ENCODE measurements at places on chromosomes 13 and 19. TPM values are rescaled to one million over a fixed set of nuclear protein-coding genes. Genes with fewer than 3 reads are reported as not detected.

- no peaks in the 10 kb centered on the region for H3K4me1 ChIP-seq
- no peaks in the 10 kb centered on the region for H3K36me3 ChIP-seq
- H3K27me3 ChIP-seq, result no peaks in the 10 kb centered on the region
- H3K27ac ChIP-seq, result no peak overlapping the region
- no peak overlapping the region for H3K4me3 ChIP-seq
- DNase-seq, result no peak
Observed at GRCh38 chr19:5767949-5768348, 16.6 kb downstream of the PRR22 start.

DNA sequence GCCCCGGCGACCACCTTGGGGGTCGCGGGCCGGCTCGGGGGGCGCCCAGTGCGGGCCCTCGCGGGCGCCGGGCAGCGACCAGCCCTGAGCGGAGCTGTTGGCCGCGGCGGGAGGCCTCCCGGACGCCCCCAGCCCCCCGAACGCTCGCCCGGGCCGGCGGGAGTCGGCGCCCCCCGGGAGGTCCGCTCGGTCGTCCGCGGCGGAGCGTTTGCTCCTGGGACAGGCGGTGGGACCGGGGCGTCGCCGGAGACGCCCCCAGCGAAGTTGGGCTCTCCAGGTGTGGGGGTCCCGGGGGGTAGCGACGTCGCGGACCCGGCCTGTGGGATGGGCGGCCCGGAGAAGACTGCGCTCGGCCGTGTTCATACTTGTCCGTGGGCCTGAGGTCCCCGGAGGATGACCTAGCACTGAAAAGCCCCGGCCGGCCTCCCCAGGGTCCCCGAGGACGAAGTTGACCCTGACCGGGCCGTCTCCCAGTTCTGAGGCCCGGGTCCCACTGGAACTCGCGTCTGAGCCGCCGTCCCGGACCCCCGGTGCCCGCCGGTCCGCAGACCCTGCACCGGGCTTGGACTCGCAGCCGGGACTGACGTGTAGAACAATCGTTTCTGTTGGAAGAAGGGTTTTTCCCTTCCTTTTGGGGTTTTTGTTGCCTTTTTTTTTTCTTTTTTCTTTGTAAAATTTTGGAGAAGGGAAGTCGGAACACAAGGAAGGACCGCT, 729 bp downstream of the STK11 start:
- H3K4me3 ChIP-seq, result peak overlapping the region; percentile 72
- no peaks in the 10 kb centered on the region for H3K27me3 ChIP-seq
- DNase-seq, result no peak
- peaks cover 48% of the 10 kb centered on the region for H3K4me1 ChIP-seq

DNA sequence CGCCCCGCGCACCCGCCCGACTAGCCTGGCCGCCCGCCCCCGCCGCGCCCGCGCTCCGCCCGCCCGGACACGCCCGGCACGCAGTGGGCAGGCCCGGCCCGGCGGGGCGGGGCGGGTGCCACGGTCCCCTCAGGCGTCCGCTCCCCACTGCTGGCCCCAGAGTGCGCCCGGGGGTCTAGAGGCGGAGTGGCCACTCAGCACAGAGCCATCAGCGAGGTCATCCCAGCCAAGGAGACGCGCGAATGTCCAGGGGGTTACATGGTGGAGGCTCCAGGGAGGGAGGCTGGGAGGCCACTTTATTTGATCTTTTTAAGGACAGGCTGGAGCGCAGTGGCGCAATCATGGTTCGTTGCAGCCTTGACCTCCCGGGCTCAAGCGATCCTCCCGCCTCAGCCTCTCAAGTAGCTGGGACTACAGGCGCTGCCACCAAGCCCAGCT, 236 bp upstream of the TINCR start:
- no peaks in the 10 kb centered on the region for H3K36me3 ChIP-seq
- H3K27me3 ChIP-seq, result peaks cover 27% of the 10 kb centered on the region
- H3K4me3 ChIP-seq, result no peak overlapping the region
- H3K27ac ChIP-seq, result no peak overlapping the region
- no peaks in the 10 kb centered on the region for H3K4me1 ChIP-seq
- DNase-seq, result no peak

- DNase-seq, result no peak
- no peaks in the 10 kb centered on the region for H3K4me1 ChIP-seq
- H3K4me3 ChIP-seq, result no peak overlapping the region
- H3K27ac ChIP-seq, result no peak overlapping the region
- peaks cover 20% of the 10 kb centered on the region for H3K36me3 ChIP-seq
- H3K27me3 ChIP-seq, result no peaks in the 10 kb centered on the region
Observed at GRCh38 chr19:5206751-5207075, 133.9 kb downstream of the PTPRS start.

- no peaks in the 10 kb centered on the region for H3K27me3 ChIP-seq
- no peaks in the 10 kb centered on the region for H3K36me3 ChIP-seq
- no peak overlapping the region for H3K4me3 ChIP-seq
- no peak for DNase-seq
- H3K4me1 ChIP-seq, result no peaks in the 10 kb centered on the region
- H3K27ac ChIP-seq, result no peak overlapping the region
Observed at GRCh38 chr13:76596216-76596615, 290.0 kb downstream of the KCTD12 start.

DNA sequence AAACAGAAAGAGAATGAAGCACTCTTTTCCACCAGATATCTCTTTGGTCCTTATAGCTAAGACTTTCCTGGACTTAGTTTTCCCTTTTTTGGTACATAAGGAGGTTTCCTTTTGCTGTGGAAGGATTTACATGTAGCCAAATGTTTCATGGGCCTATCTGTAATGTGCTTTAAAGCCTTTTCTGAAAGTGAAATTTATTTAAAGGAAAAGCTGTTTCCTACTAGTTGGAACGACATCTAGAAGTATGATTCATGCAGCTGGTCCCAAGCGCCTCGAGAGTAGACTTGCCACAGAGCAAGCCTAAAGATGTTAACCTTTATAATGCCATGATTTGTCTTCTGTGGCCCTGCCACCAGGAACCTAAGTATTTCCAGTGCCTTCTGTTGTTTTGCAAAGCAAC, 390.3 kb downstream of the DLEU7 start:
- H3K4me1 ChIP-seq, result no peaks in the 10 kb centered on the region
- no peak for DNase-seq
- H3K27me3 ChIP-seq, result no peaks in the 10 kb centered on the region
- no peak overlapping the region for H3K27ac ChIP-seq

GRCh38 chr13:45238945-45239795, 38.3 kb upstream of the KCTD4 start:
- no peak for DNase-seq
- H3K27ac ChIP-seq, result no peak overlapping the region
- H3K4me1 ChIP-seq, result peaks cover 11% of the 10 kb centered on the region
- no peaks in the 10 kb centered on the region for H3K27me3 ChIP-seq

DNA sequence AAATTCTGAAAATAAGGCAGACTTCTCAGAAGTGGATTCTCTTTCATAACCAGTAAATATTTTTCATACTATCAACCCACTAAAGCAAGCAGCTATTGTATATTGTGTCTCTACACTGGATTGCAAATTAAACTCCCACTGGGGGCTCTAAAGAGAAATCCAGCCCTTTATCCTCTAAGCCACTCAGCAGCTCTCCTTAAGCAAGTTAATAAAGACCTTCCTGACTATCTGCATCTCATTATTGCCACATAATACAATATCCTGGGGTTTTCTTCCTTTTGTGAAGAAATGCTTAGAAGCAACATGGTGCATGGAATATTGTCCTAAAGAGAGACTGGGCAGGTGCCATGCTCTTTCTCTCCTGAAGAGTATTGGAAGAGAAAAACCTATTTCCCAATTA, 521.3 kb downstream of the MYO16 start:
- no peaks in the 10 kb centered on the region for H3K27me3 ChIP-seq
- no peaks in the 10 kb centered on the region for H3K36me3 ChIP-seq
- H3K4me1 ChIP-seq, result peaks cover 5% of the 10 kb centered on the region

- H3K4me1 ChIP-seq, result no peaks in the 10 kb centered on the region
- no peaks in the 10 kb centered on the region for H3K36me3 ChIP-seq
- no peak overlapping the region for H3K27ac ChIP-seq
Observed at GRCh38 chr13:111519041-111519440, 198.6 kb downstream of the TEX29 start.

DNA sequence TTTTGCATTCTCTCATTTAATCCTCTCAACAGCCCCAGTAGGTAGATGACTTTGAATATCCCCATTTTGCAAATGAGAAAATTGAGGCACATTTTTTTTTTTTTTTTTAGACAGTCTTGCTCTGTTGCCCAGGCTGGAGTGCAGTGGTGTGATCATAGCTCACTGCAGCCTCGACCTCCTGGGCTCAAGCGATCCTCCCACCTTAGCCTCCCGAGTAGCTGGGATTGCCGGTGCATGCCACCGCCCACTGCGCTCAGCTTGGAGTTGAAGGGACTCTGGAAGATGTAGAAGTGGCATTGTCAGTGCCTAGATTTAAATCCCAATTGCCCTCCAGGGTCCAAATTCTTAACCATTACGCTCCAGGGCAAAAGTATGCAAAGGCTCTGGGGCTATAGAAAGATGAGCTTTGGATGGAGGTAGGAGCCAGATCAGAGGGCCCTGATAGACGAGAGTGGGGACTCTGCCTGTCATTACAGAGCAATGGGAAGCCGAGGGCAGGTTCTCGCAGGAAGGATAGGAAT, 813 bp upstream of the MCOLN1 start:
- H3K27ac ChIP-seq, result peak overlapping the region; percentile 66
- peak overlapping the region; percentile 92 for H3K4me3 ChIP-seq
- H3K36me3 ChIP-seq, result peaks cover 16% of the 10 kb centered on the region
- H3K4me1 ChIP-seq, result peaks cover 30% of the 10 kb centered on the region
- DNase-seq, result no peak
- no peaks in the 10 kb centered on the region for H3K27me3 ChIP-seq

DNA sequence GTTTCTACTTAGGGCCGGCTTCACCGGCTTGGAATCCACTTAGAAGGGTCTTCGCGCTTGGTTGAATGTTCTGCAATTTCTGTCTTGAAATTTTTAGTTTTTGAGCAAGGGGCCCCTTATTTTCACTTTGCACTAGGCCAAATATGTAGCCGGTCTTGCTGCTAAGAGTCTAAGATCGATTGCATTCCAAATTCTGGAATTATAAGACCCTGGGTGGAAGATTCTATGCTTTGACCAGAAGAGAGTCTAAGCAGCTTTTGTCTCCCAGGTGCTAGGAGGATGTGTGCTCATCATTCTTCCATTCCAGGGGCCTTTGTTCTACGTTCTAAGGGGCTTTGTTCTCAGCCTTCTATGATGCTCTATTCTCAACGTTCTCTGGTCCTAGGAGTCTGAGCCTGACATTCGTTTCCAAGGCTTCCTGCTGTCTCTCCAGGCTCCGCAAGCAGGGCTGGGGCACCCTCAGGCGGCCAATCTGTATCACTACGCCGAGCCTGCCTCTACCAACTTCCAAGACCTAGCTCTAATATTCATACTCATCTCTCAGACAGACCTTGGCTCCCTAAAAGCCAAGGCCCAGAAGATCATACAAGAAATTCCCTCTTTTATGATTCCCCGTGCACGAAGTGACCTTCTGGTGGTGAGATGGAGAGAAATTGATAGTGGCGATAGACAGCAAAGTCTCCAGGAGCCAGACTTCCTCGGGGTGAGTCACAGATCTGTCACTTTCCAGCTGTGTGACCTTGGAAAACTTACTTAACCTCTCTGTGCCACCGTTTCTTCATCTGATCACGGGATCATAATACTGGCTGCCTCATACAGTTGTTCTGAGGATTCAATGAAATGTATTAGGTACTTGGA, 982 bp upstream of the DACT3 start:
- H3K4me3 ChIP-seq, result peak overlapping the region; percentile 48
- H3K27me3 ChIP-seq, result peaks cover 30% of the 10 kb centered on the region

DNA sequence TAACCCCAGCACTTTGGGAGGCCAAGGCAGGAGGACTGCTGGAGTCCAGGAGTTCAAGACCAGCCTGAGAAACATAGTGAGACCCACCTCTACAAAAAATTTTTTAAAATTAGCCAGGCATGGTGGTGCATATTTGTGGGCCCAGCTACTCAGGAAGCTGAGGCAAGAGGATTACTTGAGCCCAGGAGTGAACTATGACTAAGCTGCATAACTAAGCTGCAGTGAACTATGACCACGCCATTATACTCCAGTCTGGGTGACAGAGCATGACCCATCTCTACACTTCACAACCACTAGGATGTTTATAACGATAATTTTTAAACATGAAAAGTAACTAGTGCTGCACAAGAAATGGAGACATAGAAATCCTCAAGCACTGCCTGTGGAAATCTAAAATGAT, 352.7 kb upstream of the SGCG start:
- no peak for DNase-seq
- no peaks in the 10 kb centered on the region for H3K4me1 ChIP-seq
- no peak overlapping the region for H3K27ac ChIP-seq
- H3K27me3 ChIP-seq, result no peaks in the 10 kb centered on the region
- no peak overlapping the region for H3K4me3 ChIP-seq

- no peak for DNase-seq
- H3K27me3 ChIP-seq, result no peaks in the 10 kb centered on the region
- no peak overlapping the region for H3K27ac ChIP-seq
- H3K4me3 ChIP-seq, result no peak overlapping the region
- H3K36me3 ChIP-seq, result no peaks in the 10 kb centered on the region
Observed at GRCh38 chr13:72286421-72286820, 419.4 kb upstream of the DACH1 start.

GRCh38 chr13:51286135-51287002, 53.1 kb upstream of the SERPINE3 start:
- H3K27ac ChIP-seq, result no peak overlapping the region
- peak; percentile 88 for DNase-seq
- no peaks in the 10 kb centered on the region for H3K36me3 ChIP-seq
- no peaks in the 10 kb centered on the region for H3K27me3 ChIP-seq

DNA sequence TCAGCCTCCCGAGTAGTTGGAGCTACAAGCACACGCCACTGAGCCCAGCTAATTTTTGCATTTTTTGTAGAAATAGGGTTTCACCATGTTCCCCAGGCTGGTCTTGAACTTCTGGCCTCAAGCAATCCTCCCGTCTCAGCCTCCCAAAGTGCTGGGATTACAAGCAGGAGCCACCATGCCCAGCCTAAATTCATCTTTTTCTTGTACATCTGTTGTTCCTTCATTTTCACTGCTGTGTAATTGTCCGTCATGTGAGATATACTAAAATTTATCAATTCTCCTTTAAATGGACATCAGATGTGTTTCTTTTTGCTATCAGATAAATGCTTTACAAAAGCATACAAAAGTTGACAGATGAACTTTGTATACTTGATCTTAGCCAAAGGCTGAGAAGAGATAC, 22.9 kb downstream of the DYRK1B start:
- no peak overlapping the region for H3K4me3 ChIP-seq
- H3K4me1 ChIP-seq, result no peaks in the 10 kb centered on the region
- no peak for DNase-seq
- H3K27me3 ChIP-seq, result no peaks in the 10 kb centered on the region
- H3K36me3 ChIP-seq, result no peaks in the 10 kb centered on the region

DNA sequence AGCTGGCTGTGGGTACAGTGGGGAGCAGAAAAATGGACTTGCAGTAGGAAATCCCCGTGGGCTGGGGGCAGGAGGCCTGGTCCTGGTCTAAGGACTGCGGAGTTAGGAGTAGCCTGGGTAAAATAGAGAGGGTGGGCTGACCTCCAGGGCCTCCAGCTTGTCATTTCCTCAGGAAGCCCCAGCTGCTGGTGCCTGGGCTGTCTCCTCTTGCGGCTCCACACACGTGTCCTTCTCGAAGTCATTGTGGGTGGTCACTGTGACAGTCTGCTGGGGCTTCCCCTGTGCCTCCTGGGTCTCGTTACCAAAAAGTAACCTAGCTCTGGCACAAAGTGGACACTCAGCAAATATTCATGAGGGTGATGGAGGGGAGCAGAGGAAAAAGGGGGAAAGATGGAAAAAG, 259.7 kb downstream of the FGF9 start:
- no peak overlapping the region for H3K4me3 ChIP-seq
- H3K4me1 ChIP-seq, result no peaks in the 10 kb centered on the region
- no peak overlapping the region for H3K27ac ChIP-seq
- no peaks in the 10 kb centered on the region for H3K27me3 ChIP-seq
- no peak for DNase-seq
- H3K36me3 ChIP-seq, result no peaks in the 10 kb centered on the region

Gene ARHGAP35
- 63.8 TPM for total RNA-seq

Gene BEST2
- total RNA-seq, result not detected

Gene ZNF614
- 7.6 TPM for total RNA-seq
